ENCODE measurements at places on chromosomes 1 and 21.
A peak's percentile ranks its signal among the peaks of the same experiment; 100 is the strongest.

DNA sequence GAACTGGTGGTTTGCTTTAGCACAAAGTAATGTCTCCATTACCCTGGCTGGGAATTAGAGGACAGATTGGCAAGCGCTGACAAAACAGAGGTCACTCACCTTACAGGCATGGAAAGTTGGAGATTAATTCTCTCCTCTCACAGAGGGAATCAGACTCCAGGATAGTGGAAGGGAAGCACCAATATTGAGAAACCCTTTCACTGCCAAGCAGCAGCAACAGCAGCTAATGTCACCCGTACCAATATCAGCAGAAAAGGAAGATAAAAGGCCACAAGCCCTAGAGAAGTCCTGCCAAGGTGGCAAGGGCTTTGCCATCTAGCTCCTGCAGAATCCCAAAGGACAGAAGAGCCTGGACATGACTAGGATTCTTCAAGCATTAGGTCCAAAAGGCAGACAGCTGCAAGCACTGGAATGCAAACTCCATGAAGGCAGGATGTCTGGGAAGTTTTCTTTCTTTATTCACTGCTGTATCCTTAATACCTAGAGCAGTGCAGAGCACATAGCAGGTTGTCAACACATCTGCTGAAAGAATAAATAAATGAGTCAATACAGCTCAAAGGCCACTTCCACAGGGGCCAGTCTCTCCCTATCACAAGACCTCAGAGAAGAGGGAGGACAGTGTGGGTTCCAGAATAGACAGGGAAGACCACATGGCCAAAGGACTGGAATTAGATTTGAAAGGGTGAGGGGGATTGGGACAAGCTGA is 57.2 kb downstream of the ERI3 start:
- no peak for DNase-seq

- DNase-seq, result no peak
These were observed 62.1 kb downstream of the MATN1 start for GRCh38 chr1:30661311-30661710.

- no peak for DNase-seq
These were observed 10.0 kb downstream of the TTF2 start for GRCh38 chr1:117070124-117070523.

GRCh38 chr1:173134029-173134428 is 73.1 kb downstream of the TNFSF4 start:
- DNase-seq, result no peak

GRCh38 chr1:168079761-168080160 is 57.0 kb downstream of the GPR161 start:
- DNase-seq, result peak; percentile 16

DNA sequence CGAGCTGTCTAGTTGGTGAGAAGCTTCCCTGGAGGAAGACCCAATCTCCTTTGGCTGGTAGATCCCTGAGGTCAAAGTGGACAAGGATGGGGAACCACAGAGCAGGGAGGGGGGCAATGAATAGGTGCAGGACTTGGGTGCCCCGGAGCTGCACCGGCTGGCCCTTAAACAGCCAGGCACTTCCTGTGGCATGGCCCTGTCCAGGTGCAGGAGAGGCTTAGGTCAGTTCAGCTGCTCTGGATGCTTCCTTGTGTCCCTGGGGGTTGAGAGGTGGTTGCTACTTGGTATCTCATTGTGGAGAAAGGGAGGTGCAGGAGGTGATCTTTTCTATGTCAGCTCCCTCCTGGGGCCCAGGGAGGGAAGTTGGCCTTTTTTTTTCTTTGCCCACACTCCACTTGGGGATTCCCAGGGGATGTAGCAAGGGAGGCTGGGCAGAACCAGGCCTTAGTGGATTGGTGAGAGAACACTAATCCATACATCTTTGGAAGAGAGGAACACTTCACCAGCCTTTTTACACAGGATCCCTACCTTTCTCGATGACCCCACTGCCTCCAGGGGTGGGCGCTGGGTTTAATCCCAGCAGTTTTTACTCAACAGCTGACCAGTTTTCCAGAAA is 1.2 kb upstream of the ST3GAL3 start:
- no peak for DNase-seq

DNA sequence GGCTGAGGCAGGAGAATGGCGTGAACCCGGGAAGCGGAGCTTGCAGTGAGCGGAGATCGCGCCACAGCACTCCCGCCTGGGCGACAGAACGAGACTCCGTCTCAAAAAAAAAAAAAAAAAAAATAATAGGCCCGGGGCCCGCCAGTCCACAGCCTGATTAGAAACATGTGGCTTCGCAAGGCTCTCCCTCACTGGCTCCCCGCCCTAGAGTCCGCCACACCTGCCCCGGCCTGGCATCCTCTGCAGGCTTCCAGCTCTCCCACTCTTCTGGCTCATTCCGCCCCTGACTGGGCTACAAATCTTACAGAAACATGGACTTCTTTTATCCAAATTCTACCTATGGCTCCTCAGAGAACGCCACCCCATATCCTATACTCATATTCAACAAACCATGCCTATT is 32.4 kb downstream of the PGBD5 start:
- DNase-seq, result no peak

GRCh38 chr1:23527366-23527765 is 3.7 kb downstream of the E2F2 start:
- no peak for DNase-seq
